ENCODE measurements at places on chromosomes 12 and 14. TPM values are rescaled to one million over a fixed set of nuclear protein-coding genes. Genes with fewer than 3 reads are reported as not detected.
A peak's percentile ranks its signal among the peaks of the same experiment; 100 is the strongest.

GRCh38 chr12:8722286-8722800, 24.6 kb downstream of the RIMKLB start:
- no peak for DNase-seq

- DNase-seq = no peak
These were observed 395.2 kb upstream of the DCN start for GRCh38 chr12:91577586-91578539.

DNA sequence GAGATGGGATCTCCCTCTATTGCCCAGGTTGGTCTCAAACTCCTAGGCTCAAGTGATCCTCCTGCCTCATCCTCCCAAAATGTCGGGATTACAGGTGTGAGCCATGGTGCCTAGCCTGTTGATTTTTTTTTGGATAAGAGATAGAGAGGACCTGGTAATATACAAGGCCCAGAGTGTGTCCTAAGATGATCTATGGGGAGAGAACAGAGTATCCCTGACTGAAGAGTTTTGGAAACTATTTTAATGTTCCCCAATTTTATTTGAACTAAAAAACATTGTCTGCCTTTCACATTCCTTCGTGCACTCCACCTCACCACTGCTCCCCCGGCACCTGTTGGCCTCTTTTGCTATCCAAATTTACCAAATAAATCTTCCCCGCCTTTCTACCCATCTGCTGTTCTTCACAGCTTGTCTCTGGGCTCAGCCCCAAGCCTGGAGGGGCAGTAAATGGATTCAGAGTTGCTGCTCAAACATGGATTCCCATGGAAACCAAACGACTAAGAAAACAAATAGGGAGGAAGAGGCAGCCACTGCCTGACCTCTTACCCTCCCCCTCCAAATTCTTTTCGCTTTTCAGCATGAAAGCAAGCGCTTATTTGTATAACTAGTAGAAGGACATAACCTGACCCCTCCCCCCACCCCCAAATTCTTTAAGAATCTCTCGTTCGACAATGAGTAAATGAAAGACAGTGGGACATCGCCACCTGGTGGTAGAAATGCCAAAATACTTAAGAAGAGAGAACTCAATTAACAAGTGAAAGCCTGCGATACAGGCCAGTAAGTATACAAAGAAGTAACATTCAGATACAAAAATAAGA, 22.6 kb downstream of the OR10G3 start:
- peak; percentile 67 for DNase-seq

DNA sequence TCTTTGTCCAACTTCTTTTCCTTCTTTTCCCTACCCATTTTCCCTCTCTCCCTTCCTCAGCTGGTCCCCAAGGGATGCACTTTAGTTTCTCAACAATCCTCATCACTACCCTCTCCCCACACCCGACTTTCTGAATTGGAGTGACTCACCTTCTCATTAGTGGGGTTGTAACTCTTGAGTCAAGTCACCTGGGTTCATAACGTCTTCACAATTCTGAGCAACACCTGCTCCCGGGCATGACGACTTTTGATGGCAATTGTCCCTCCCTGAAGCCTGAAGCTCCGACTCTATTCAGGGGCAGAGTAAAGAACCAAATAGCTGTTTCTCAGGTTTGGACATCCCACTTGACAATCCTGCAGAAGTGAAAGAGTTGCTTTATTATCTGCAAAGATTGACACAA, 82.7 kb upstream of the OTX2 start:
- no peak for DNase-seq

DNA sequence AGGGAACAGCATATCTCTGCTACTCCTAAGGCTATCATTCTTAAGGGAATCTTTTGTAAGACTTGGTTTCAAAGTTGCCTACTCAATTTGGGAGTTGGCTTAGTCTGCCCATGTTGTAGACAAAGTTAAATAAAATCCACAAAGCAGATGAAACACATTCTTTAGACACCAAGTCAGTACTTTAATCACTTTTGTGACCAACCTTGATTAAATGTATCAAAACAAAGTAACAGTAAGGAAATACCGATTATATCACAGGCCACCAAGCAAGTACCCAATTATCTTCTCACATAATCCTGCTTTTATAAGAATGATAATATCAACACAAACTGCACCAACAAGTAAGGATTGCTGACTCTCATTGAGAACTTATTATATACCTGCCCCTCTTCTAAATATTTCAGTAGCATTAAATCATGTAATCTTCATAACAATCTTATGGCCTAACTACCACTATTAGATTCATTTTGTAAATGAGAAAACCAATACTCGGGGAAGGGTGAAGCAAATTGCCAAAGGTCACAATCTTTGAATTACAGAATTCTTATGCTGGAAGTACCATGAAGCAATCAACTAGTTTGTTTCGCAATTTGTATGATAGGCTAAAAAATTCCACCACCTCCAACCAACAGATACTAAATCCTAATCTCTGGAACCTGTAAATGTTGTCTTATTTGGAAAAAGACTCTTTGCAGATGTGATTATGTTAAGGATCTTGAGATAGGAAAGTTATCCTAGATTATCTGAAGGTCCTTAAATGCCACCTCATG, 12.6 kb upstream of the DIO2 start:
- no peak for DNase-seq

GRCh38 chr12:112331886-112332285, 50.3 kb downstream of the HECTD4 start:
- DNase-seq = no peak

DNA sequence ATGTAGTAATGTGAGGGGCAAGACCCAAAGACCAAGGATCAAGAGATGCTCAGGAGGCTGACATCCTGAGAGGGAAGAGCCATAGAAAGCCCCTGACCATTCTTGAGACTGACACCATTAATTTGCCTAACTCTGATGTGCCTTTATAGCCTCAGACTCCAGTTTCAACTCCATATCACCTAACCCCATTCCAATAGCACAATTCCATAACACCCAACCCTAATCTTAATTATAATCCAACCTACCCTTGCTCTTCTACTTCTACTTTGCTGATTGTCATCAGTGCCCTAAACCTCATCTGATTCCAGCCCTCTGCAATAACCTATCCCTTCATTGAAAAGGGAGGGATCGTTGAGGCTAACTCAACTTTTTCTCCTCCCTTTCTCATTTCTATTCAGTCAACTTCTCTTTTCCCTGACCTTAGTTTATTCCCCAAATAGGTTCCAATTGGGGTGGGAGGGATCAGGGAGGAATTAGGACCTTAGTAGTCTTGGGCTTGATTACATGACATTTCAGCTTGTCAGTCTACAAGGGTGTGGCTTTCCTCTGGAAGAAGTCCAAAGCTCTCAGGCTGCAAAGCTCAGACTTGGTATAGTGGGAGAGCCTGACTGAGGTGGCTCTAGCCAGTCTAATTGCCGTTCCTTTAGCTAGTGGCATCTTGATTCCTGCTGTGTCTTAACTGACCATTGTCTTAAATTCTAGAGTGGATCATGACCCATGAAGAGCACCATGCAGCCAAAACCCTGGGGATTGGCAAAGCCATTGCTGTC, 3.1 kb downstream of the PFKM start:
- no peak for DNase-seq

DNA sequence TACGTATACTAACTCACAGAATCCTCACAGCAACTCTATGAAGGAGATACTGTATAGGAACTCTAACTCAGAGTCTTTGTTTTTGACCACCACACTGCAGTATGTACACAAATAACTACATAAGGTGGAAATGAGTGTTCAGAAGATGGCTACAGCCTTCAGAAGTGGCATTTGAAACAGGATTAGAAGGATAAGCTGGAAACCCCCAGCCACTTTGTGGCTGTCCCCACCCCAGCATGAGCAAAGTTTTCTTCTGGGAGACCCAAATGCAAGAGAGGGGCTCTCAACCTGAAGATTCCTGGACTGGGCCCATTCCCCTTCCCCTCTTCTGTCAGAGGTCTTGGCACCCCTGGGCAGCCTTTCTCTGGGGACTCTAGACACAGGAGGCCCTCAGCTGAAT, 43.2 kb upstream of the PNMA1 start:
- no peak for DNase-seq

DNA sequence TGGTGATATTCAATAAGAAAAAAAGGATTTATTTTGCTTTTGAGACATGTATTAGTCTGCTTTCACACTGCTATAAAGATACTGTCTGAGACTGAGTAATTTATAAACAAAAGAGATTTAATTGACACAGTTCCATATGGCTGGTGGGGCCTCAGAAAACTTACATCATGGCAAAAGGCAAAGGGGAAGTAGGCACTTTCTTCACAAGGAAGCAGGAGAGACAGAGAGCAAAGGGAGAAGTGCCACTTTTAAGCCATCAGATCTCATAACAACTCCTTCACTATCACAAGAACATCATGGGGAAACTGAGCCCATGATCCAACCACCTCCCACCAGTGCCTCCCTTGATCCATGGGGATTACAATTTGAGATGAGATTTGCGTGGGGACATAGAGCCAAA, 43.9 kb downstream of the BHLHE41 start:
- no peak for DNase-seq

DNA sequence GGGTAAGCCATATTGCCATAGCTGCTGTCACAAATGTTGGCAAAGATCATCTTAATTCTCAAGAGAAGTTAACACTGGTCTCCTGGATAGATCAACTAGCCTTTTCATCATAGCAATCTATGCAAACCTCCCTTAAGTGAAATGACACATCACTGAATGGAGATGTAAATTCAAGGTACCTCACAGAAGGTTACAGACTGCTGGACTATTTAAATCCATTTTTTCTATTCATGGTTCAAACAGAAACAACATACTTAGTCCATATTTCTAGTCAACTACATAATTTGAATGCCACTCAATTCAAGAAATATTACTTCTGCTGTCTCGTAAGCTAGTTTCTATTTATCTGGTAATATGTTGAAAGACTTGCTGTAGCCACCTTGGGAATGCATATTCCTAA, 748.3 kb downstream of the C12orf50 start:
- no peak for DNase-seq

DNA sequence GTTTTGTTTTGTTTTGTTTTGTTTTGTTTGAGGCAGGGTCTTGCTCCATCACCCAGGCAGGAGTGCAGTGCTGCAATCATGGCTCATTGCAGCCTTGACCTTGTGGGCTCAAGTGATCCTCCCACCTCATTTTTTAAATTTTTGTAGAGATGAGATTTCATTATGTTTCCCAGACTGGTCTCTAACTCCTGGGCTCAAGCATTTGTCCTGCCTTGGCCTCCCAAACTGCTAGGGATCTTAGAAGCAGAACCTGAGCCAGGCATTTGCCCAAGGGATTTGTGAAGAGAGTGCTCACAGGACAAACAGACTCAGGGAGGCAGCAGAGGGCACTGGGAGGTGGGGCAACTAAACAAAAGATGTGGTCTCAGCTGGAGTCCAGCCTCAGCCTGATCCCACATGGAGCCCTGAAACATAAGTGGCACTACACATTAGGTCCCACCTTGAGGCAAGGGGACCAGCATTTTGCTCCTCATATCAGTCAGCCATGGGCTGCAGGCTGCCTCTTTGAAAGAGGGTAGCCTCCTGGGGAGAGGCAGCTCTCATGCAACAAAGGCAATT, 86.2 kb upstream of the CMKLR1 start:
- DNase-seq = no peak

GRCh38 chr12:117151403-117152031, 38.8 kb downstream of the FBXO21 start:
- no peak for DNase-seq

DNA sequence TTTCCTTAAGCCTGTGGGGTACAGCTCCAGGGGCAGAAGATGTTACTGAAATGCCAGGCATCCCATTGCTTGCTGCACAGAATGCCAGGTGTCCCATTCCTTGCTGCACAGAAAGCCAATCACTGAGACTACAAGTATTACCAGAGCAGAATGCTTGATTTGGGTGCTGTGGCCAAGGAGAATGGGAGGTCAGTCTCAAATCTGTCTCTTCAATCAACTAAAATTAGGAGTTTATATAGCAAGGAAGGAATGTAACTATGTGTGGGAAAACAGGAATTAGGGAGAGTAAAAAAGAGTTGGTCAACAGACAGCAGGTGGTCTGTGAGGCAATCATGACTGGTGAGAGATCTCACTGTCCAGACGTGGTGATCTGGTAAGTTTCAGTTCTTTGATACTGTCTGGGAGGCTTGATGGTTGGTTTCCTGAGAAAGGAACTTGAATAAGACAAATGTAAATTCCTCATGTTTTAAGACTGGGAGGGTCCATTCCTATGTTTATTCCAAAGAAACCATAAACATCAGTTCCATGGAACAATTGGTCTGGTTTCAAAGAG, 31.2 kb upstream of the VASH1 start:
- no peak for DNase-seq

GRCh38 chr12:2646341-2646740, 148.4 kb upstream of the FKBP4 start:
- DNase-seq = no peak

DNA sequence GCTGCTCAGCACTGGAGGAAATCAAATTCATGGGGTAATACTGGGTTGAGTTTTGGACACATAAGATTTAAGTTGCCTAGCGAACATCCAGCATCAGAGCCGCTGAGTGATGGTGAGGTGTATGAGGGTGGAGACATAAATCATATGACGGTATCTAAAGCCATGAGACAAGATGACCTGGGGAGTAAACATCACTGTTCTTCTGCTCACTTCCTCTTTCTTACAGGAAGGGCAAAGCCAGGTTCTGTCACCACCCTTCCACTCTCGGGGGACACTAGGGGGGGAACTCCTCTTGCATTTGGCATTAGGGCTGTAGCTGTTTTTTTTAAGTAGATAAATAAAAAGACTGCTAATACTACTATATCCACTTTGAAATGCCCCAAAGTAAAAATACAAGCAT, 24.0 kb downstream of the PRDM4 start:
- DNase-seq = no peak

DNA sequence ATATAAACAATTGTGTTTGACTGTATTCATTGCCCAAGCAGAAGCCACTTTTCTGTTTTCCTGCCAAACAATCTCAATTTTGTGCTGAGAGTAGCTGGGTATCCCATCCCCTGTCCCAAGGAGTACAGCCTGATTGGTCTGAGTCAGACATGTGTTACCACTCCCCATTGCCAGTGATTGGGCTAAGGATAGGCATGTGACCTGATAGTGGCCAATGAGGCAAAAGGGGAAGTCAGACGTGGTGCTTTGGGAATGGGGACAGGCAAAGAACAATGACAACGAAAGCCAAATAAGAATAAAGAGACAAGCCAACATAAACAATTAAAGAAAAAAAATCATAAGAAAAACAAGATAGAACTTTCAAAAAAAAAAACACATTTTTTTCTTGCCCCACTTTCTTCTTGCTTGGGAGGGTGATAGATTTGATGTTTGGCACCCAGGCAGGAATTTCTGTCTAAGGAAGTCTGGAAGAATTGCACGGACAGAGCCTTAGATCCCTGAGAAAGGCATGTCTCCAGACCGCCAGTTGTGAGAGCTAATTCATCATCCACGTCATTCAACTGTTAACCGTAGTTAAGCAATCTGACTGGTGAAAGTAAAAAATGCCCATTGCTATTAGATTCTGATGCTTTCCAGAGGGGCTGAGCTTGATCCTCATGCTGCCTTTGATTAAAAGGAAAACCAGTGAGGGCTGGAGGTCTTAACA, 626.6 kb upstream of the TMEM132C start:
- no peak for DNase-seq

Gene SERPINA12
- not detected for total RNA-seq

Gene GPR68
- total RNA-seq = 0.31 TPM

Gene CCDC88C
- 2.4 TPM for total RNA-seq

Gene TRPV4
- total RNA-seq = 3.9 TPM

Gene STAB2
- 0.37 TPM for total RNA-seq

Gene EIF5
- 222 TPM for total RNA-seq

Gene KRT7
- 0.92 TPM for total RNA-seq

Data from heart left ventricle (tissue), 16 donors.